ENCODE measurements at places on chromosomes 11 and 22.

DNA sequence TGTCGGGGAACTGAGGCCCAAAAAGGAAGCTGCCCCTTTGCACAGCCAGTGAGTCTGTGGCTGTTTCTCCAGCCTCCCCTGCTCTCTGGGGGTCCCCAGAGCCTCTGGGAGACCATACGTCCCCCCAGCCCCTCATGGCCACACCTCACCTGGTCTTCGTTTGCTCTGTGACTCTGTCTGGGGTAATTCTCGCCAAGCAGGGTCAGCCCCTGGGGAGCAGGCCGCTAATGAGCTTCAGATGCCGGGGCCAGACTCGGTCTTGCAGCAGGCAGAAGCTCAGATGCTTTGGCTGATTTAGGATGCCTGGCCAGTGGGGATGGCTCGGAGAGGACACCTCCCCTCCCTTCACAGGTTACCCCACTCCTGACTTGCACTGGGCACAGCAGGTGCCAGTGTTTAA, 24.1 kb upstream of the WNT11 start:
- no peak for DNase-seq

GRCh38 chr11:112481431-112481830, 220.8 kb upstream of the PLET1 start:
- no peak for DNase-seq

GRCh38 chr11:83151274-83151977, 5.5 kb upstream of the PCF11 start:
- DNase-seq, result no peak

DNA sequence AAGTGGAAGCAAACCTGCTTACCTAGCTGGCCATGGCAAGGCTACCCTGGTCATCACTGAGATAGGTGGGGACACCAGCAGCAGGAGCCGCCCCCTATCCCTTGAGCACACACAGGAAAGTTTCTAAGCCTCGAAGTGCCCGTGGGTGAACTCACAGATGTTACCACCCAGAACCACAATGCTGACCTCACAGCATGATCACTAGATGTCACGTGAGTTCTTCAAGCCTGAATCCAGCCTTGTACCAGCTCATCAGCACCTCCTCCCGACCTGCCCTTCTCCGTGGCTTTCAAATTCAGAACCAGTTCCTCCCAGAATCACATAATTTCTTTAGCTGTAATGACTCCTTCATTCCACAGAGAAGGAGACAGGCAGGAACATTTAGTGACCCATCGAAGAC, 24.7 kb upstream of the TIMP3 start:
- no peak for DNase-seq

DNA sequence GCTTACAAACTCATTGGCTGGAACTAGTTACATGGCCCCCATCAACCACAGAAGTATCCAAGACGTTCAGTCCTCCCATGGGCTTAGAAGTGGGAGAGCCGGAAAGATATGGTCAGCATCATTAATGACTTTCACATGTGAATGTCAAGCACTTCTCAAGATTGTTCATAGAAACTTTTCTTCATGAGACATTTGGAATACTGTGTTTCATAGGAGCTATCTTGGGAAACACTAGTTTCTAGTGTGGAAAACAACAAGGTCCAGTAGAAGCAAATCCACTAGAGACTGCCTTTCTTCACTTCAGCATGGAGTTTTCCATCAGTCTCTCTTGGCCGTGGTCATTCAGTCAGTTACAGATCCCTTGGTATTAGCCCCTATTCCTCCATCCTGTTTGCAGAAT, 160.9 kb downstream of the C11orf91 start:
- DNase-seq, result no peak

DNA sequence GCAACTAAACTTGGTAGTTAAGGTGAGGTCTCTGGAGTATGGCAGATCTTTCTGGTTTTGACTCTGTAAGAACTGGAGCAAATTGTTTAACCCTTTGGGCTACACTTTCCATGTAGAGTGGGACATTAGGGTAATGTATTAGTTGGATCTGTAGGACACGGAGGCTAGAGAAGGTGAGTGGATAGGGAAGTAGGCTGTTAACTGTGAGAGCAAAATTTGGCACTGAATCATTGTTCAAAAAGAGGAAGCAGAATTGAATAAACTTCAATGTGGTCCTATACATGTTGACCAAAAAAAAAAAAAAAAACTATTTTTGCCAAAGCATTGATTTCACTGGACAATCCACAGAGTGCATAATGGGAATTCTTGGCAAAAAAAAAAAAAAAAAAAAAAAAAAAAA, 370.2 kb upstream of the CHORDC1 start:
- no peak for DNase-seq

- no peak for DNase-seq
Observed at GRCh38 chr11:15215005-15215404, 100.3 kb downstream of the INSC start.

- DNase-seq, result no peak
Observed at GRCh38 chr11:14722496-14722895, 78.9 kb downstream of the PDE3B start.

GRCh38 chr11:129302386-129303101, 73.1 kb upstream of the BARX2 start:
- DNase-seq, result no peak

- no peak for DNase-seq
Observed at GRCh38 chr11:105754716-105755115, 144.8 kb downstream of the GRIA4 start.
